Activated CD4-positive, alpha-beta T cell treated with anti-CD3 and anti-CD28 coated beads, Interleukin-2, amount 10 ng/mL, durations not matched to agents 7 days and 5 days (primary cell): ENCODE measurements at places on chromosomes 2 and 18.

- no peak for DNase-seq
Measured at GRCh38 chr2:10211844-10212422, 89.4 kb downstream of the RRM2 start.

DNA sequence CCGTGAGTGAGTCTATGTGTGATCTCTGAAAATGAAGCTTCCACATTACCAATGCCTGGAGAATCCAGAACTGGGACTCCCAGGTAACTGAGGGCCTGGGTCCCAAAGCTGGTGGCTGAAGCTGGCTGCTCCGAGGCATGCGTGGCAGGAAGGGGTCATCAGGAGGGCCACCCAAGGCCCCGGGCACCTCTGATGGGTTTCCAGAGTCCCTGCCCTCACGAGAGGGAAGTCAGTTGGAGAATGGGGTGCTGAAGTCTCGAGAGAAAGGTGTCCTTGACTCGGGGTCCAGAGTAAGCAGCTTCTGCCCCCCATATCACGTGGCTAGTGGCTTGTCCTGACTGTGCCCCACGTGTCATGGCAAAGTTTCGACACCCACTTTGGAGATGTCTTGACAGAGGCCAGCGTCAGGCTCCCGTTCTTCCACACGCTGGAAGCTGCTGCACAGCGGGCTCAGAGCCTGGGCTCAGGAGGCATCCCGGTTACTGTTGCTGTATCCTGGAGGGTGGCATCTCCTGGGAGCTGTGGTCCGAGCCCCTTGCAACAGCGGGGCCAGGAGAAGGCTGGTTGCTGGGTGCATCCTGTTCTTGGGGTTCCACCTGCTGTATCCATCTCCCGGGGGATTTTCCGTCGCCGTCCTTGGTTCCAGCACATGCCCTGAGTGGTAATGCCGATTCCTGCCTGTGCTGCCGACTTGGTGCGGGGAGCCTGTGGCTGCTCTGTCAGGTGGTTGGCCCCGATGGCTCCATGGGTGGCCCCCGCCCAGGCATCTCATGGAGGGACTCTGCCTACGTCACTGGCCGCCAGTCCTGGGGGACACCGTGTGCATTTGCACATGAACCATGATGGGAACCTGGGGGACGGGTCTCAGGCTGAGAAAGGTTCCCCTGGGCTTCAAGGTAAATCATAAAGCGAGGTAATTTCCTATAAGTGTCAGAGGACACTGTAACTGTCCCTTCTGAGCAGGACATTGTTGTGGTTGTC is 183.3 kb upstream of the HDAC4 start:
- no peak for DNase-seq

DNA sequence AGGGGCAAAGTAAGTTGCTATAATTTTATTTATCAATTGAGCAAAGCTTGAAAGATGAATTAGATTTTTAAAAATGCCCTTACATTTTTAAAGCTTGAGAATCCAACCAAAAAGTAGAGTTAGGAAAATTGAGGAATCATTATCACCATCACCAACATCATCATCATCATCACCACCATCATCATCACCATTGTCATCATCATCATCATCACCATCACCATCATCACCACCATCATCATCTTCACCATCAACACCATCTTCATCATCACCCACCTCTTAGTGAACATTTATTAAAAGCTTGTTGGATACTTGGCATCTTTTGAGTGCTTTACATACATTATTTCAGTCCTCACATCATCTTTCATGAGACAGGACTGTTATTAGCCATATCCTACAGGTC is 504.4 kb upstream of the TNP1 start:
- DNase-seq, result no peak

DNA sequence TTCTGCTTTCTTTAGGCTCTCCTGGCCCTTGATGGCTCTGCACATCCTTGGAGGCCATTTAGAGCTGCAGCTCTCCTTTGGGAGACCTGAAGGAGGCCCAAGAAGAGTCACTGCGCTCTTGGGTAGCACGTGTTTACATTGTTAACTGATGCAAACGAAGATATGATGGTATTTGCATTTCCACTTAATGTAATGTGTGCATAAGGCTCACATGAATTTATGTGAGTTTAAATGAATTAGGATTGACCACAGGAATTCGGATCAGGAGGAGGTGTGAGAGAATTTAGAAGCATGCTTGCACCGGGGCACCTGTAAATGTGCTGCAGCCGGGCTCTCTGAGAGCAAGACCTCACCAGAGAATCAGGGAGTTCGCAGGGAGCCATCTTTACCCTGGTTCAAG is 7.5 kb downstream of the SH3RF3 start:
- DNase-seq, result no peak

GRCh38 chr2:41698678-41699422 is 349.0 kb upstream of the PKDCC start:
- no peak for DNase-seq

DNA sequence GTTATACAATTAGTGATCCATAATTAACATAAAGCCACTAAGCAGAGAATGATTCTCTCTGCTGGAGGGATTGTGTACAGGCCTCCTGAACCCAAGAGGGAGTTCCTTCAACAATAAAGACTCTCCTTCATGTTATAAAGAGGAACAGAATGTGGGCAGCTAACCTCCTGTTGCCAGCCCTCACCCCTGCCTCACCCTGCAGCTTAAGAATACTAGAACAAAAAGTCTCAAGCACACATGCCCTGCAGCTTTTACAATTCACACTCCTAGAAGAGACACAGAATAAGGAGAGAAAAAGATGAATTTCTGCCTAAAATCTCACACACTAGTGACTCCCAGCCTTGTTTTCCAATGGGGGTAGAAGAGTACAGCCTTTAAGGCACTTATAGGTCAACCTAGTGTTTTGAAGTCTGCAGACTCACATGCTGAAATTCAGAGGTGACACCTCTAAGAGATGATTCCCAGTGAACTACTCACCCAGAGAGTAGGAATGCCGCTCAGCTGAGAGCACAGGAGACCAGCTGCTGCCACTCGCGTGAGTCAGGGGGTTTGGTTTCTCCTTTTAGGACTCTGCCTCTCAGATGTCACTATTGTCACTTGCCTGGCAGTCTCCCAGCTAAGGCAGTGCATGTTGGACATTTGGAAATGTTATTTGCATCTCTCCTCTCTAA is 32.5 kb upstream of the IL1RL1 start:
- no peak for DNase-seq

DNA sequence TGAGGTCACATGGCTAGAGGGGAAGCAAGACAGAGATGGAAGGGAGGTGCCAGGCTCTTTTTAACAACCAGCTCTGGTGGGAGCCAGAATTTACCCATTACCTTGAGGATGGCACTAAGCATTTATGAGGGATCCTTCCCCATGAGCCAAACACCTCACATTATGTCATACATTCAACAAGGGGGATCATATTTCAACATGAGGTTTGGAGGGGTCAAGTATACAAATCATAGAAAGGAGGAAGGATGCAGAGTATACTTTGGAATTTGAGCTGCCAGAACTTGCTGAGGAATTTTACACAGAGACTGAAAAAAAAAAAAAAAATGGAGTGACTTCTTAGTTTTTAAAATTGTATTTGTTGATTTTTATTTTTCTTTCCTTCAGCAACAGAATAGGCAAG is 891.4 kb downstream of the CCDC85A start:
- no peak for DNase-seq

DNA sequence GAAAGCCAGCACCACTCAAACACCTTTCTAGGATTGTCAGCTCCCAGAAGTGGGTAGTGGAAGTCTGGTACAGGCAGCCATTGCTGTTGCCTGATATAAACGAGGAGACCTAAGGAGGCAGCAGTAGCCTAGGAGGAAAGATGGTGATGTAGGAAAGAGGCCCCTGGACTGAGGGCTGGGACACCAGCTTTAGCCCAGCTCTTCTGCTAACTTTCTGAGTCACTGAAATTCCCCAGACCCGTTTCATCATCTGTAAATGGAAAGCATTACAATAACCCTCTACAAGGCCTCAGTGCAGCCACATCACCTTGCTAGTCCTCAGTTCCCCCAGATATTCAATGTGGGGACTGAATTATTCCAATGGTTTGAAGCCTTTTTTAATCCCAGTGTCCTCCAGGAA is 336.5 kb downstream of the TNS1 start:
- no peak for DNase-seq

- DNase-seq, result no peak
Measured at GRCh38 chr2:120977582-120978358, 242.1 kb downstream of the GLI2 start.

DNA sequence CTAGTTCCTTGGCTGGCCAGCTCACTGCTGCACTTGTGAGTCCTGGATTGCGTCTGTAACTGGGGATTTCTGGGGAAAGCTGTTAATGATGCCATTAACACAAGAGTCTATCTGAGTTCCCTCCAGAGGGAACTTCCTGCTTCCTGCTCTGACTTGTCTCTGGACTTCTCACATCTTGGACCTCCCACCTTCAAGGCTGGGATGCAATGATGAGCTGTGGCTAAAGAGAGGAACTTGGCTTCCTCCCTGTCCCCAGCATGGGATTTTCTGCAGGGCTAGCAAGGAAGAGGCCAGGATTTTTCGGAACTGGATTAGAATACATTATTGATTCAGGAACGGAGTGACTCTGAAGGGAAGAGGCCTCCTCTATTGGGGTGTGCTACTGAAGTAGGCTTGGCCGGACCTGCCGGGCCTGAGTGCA is 155.5 kb downstream of the CLIP4 start:
- no peak for DNase-seq

DNA sequence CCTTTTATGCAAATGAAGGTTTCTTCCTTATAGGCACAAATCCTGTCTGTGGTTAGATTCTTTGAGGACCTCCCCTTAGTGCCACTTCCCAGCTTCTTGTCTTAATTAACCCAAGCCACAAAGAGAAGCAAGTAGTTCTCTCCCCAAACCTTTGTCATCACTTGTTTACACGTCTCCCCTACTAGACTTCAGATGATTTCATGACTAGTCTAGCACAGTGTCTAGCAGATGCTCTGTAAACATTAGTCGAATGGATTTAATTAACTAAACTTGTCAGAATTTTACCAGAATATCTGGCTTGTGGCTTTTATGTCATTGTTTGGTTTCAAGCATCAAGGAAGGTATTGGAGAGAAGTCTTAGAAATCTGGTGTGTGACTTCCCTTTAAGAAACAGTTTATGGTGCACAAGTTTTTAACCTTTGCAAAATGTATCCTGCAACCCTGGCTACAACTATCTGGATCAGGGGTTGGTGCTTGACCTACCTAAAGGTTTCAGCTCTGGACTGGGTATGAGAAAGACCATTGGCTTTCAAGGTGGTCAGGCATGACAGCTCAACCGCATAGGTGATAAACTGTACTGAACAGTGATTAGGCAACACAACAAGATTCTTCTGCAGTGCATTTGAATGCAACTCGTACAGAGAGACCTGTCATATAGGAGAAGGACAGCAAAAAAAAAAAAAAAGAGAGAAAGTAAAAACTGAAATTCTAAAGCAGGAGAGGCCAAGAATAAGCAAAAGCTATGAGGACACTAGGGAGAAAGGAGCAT is 93.2 kb upstream of the CCDC150 start:
- no peak for DNase-seq

DNA sequence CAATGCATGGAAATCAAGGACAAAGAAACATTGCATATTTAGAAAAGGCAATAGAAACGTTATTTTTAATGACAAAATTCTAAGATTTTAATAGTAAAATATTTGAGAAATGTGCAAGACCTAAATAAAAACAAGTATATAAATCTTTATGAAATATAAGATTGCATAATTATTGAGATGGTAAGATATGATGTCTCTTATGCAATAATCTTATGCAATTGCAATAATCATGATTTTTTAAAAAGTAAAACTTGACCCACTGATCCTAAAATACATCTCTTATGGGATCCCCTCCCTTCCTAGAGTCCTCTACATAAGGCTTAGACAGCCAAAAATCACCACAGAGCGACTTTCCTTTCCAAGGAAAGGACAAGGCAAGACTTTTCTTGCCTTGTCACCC is 249.0 kb downstream of the DOK6 start:
- no peak for DNase-seq

DNA sequence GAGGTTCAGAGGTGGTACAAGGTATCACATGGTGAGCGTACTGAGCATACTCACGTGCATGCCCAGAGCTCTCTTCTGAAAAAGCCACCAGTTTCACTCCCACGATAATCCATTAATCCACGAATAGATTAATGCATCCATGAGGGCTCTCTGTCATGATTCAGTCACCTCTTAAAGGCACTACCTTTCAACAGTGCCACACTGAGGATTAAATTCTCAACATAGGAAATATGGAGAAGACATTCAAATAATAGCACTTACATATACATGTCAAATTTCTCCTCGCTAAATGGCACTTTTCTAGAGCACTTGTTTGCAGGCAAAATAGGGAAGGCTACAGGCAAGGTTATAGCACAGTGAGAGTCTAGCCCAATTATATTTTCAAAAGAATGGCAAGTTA is 825.9 kb downstream of the TRIB2 start:
- DNase-seq, result no peak

DNA sequence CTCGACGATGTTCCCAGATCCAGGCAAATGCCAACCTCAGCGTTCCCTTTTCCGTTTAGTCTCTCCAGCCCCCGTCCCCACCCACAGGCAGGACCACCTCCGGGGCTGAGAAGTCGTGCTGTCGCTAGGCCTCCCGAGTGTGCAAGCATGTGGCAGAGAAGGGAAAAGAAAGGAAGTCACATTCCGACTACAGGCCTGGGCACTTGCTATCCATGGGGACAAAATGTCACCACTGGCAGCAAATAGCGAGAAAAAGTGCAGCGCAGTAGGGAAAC is 420 bp downstream of the PIGN start:
- DNase-seq, result no peak

- DNase-seq, result no peak
Measured at GRCh38 chr2:212536817-212537725, 1.5 kb downstream of the ERBB4 start.

DNA sequence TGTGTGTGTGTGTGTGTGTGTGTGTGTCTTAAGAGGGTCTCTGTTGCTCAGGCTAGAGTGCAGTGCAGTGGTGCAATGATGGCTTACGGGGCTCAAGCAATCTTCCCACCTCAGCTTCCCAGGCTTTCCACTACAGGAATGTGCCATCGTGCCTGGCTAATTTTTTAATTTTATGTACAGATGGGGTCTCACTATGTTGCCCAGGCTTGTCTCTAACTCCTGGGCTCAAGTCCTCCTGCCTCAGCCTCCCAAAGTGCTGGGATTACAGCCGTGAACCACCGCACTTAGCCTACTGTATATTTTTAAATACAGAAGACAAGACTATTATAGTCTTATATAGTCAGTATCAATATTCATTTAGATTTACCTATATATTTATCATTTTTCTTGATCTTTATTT is 220.1 kb upstream of the STON1 start:
- no peak for DNase-seq

- DNase-seq, result no peak
Measured at GRCh38 chr18:424071-424661, 76.3 kb downstream of the COLEC12 start.
